HL-60 (cell line): ENCODE measurements at places on chromosomes 6 and 20.

DNA sequence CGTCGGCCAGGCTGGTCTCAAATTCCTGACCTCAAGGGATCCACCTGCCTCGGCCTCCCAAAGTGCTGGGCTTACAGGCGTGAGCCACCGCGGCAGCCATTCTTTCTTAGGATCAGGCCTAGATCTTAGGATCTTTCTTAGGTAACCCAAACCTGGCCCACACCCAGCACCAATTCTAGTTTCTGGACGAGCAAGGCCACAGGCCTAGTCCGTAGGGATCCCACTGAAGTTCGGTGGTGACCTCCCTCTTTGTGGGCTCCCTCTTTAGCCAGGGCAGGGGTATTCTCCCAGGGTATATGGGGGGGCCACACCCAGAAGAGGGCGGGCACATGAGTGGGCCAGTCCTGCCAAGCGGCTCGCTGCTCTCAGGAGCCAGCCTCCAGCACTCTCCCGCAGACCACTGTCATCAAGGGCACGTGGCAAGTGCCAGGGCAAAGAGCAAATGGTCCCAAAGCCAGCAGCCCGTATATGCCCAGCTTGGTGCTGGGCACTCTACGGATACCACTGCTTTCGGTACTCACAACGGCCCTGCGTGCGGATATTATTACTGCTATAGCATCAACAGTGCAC is 6.5 kb downstream of the PXDC1 start:
- no peak for DNase-seq

- DNase-seq, result no peak
Observed at GRCh38 chr6:111228094-111228493, 140.8 kb downstream of the SLC16A10 start.

DNA sequence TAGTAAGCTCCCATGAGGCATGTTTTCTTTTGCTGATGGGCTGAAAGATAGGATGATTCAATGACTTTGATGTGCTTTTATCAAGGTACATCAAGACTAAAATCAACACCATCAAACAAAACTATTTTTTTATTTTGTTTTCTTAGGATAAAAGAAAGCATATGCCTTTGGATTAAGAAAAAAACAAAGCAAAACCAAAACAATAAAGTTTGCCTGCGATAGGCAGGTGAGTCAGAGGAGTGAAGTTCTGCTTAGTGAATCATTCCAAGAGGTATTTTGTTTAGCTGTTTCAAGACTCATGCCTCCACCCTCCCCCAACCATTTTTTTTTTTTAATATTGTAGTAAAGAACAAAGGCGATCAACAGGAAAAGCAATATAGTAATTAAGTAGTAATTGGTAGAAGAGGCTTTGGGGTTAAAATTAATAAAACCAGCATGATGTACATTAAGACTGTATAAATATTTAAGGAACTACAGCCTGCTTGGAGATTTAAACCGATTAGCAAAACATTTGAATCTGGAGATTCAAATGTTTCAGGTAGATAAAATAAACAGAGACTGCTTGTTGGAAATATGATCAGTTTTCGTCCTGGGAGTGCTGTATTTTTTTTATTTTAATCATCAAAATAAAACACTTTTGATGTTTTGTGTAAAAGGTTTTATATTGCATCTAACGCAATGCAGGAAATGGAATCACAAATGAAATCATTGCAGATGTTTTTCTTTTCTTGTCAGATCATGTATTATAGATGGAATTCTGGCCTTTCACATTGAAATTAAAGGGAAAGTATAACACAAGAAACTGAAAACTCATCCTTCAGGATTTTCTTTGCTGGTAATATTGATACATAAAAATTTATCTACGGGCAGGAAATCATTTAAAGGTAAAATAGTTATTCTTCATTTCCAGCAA is 482.3 kb upstream of the MANEA start:
- DNase-seq, result no peak

- DNase-seq, result no peak
Observed at GRCh38 chr20:890666-891057, 25.5 kb downstream of the ANGPT4 start.

DNA sequence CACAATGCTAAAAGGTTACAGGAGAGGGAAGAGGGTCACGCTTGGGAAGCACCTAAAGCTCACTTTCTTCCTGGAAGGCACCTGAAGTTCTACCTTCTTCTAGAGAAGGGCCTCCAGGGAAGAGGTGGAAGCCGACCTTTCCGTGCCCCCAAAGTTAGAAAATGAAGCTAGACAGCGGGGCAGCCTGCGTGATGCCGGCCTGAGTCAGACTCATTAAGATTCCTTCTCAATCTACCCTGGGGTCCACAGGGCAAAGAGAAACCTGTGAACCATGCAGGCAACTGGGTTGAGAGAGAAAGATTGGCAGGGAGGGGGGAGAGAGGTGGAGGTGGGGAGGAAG is 54.8 kb upstream of the CCDC167 start:
- DNase-seq, result no peak
